ENCODE measurements at places on chromosomes 6 and 20. TPM values are rescaled to one million over a fixed set of nuclear protein-coding genes. Genes with fewer than 3 reads are reported as not detected.
A peak's percentile ranks its signal among the peaks of the same experiment; 100 is the strongest.

Gene ADGRB3
- not detected for total RNA-seq

Gene RPP21
- 17.5 TPM for total RNA-seq

Gene METTL24
- total RNA-seq = not detected

Gene MUC22
- total RNA-seq = not detected

Gene MATN4
- total RNA-seq = 0.17 TPM

Gene ELOVL2
- under 0.01 TPM for total RNA-seq

Gene IMPG1
- total RNA-seq = not detected

GRCh38 chr6:11424395-11425034 is 113.0 kb upstream of the TMEM170B start:
- DNase-seq = peak; percentile 90

DNA sequence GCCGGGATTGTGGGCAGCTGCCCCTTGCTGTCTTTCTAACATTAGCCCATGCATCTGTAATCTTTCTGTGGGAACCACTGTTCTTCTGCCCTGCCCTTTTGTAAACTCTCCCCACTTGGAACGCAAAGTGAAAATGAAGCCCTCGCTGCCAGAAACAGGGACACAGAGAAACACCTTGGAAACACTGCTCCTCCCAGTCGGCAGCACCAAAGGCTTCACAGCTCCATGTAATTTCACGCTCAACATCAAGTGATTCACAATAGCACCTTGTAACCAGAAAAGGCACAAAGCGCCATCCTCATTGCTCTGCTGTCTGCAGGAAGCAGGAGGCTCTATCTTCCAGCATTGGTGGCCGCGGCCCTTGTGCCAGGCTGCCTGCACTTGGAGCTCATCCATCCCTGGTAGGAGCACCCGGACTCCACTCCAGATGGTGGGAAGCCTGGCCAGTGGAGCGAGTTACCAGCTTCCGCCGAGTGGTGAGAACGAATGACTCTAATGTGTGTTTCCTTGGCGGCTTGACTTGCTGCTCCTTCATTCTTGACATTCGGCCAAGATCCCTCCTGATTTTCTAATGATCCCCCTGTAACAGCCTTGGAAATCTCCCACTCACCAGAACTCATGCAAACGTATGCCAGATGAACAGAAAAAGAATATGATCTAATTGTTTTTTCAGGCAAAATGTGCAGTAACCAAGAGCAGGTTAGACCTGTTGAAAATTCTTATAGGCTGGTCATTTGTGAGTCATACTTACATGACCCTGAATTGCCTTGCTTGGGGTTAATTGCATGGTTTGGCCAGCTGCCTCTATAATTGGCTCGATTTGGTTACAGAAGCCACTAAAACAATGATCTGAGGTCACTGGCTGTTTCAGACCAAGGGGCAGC is 169.1 kb upstream of the CDYL start:
- DNase-seq = peak; percentile 96

GRCh38 chr20:39111359-39112177 is 149.4 kb downstream of the DHX35 start:
- DNase-seq = no peak

- no peak for DNase-seq
Measured at GRCh38 chr6:37546141-37546871, 46.6 kb upstream of the CCDC167 start.

DNA sequence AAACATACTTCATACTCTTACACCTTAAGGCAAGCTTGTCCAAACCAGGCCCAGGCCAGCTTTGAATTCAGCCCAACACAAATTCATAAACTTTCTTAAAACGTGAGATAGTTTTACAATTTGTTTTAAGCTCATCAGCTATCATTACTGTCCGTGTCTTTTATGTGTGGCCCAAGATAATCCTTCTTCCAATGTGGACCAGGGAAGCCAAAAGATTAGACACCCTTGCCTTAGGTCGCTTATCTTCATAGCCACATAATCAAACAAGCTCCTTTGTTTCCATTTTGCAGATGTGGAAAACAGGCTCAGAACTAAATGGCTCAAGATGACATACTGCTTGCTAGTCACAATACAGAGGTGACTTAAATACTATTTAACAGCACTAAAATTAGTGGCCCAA is 6.0 kb downstream of the SALL4 start:
- DNase-seq = no peak

GRCh38 chr20:59082077-59082740 is 39.6 kb upstream of the PRELID3B start:
- peak; percentile 12 for DNase-seq

DNA sequence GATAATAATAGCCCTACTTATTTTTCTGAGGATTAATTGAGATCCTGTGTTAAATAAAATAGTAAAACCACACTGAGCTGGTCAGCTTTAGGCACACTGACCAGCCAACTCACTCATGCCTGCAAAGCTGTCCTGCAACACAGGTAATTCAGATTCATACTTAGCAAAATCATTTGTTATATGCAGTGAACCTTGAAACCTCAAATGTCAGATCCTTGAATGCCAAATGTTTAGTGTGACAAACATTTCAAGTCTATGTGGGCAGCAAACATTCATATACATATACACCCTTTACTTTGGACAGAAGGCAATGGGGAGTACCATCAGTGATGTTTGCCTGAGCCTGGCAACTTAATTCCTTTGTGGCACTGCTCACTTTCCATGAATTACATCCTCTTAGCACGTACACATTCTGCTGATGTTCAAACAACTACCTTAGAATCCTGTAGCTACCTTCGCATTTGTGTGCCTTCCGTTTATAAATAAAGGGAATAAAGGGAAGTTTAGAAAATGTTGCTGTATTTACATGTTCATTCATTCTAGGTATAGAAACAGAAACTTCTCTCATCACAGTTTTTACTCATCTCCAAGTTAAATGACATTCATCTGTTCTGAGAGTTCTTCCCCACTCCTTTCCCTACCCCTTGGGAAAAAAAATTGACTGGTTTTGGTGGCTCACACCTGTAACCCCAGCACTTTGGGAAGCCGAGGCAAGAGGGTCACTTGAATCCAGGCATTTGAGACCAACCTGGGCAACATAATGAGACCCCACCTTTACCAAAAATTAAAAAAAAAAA is 140.8 kb downstream of the ZFAND3 start:
- no peak for DNase-seq

DNA sequence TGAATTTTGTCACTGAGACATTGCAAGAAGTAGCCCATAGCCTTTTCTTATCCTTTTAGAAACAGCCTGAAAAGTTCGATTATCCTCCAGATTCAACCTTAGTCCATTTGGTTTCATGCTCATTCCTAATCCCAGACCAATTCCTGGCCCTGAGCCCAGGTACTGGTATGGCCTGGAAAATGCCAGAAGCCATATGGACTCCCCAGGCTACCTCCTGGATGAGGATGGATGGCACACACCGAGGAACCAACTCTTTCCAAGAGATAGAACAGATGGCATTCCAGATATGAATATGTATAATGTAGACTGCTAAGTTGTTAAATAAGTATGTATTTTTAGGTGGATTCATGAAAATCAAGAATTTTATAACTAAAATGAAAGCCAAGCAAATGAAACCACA is 51.6 kb upstream of the SNAP25 start:
- DNase-seq = no peak

DNA sequence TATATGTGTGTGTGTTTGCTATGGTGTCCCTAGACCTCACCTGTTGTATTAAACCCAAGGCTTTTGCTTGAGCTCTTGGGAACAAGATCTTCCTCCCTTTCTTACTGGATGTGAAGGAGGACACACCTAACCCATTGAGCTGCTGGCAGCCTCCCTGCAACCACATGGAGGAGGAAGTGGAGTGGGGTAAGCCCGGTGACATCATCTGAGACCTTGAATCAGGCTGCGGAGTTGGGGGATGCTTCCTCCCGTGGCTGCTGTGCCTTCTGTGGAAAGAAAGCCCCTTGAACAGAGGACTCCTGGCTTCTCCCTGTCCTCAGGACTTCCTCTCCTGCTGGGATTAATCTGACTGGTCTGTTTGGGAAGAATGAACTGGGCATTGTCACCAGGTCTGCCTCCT is 3.3 kb downstream of the CST11 start:
- no peak for DNase-seq

DNA sequence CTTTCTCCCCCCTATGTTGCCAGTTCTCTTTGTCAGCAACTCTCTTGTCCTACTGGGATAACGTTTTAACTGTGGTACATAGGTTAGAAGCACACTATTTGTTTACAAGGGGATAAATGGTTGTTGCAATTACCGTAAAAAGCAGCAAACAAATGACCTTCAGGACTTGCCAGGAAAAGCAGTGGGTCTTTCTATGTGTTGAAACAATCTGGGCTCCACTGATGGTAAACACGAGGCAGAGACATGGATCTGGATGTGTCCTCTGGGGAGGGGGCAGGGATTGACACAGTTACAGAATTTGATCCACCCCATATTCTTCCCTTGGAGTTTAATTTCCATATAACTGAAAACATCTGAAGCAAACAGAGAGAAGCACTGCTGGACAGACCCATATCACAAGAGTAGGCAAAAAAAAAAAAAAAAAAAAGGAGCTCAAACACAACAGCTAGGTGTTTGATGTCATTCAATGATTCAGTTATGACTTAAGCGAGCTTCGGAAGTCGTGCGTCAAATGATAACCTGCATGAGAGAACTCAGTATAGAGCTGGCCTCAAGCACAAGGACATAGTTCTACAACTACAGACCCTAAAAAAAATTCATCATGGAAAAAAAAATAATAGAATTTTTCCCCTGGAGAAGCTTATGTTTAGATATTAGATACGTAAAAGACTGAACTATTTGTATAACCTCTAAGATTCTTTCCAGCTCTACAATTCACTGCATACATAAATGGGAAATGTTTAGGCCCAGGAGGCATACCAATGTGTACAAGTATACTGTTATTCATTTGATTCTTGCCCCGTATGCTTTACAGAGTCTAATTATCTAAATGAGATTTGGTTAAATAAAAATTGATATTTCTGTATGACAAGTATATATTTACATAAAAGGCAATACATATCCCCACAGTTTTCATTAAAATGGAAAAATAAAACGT is 127.7 kb downstream of the ALDH8A1 start:
- DNase-seq = no peak

DNA sequence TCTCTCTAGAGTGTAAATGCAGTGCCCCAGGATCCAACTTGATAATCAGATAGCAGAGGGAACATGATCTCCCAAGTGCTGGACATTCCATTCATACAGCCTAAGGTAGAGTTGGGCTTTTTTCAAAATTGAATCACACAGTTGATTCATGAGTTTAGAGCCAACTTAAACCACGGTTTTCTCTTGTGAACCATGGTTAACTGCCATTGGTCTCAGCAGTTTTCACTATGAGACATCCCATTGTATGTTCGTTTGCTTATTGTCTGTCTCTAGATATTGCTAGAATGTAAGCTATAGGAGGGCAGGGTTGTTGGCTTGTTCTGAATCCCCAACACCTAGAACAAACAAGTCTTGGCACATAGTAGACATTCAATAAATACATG is 37.2 kb upstream of the TAF8 start:
- DNase-seq = no peak

DNA sequence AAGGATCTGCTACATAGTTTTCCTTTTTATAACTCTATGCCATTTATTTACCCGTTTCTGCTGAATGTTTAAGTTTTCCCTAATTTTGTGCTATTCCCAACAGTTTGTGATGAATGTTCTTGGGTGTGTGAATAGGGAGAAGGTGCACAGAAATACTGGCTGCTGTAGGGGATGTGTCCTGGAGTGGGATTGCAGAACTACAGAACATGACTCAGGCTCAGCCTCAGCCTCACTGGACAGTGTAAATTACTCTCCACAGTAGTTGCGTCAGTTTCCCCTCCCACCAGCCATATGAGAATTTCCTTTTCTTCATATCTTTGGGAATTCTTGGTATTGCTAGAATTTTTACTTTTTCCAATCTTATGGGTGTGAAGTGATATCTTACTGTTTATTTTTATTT is 57.0 kb downstream of the SLX4IP start:
- no peak for DNase-seq

DNA sequence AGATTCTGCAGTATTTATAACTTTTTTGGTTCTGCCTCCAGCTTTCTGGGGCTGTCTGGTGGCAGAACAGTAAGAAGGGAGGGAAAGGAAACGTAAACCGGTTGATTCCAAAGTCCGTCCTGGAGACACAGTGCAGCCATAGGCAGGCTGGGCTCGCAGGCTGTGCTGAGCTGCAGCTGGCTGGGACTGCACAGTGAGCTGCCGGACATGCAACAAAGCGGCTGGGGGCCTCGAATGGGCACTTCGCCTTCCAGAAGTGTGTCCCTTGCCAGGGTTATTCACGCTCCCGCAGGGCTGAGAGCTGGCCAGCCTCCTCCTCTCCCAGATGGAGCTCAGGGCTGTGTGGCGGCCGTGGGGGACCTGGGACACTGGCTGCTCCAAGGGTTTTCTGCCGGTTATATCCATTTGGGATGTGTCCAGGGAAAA is 78.1 kb upstream of the CD93 start:
- DNase-seq = no peak

GRCh38 chr6:83352424-83353061 is 78.3 kb downstream of the ME1 start:
- DNase-seq = no peak

DNA sequence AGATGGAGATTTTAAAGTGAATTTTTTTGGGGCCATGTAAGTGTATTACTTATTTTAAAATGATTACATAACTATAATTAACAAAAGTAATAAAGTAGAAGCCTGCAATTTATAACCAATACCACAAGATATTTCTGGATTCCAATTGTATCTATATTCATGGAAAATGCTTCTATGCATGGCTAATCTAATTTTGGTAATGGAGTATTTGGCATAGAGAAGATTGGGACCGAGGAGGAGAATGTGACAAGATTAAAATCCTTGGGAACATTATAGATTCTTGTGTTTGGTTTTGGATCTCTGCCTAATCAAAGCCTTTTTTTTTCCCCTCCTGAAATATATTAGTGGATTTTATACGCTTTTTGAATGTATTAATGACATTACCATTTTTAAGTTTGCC is 12.9 kb upstream of the TMX4 start:
- DNase-seq = no peak

GRCh38 chr6:119575721-119576120 is 226.2 kb upstream of the MAN1A1 start:
- no peak for DNase-seq

DNA sequence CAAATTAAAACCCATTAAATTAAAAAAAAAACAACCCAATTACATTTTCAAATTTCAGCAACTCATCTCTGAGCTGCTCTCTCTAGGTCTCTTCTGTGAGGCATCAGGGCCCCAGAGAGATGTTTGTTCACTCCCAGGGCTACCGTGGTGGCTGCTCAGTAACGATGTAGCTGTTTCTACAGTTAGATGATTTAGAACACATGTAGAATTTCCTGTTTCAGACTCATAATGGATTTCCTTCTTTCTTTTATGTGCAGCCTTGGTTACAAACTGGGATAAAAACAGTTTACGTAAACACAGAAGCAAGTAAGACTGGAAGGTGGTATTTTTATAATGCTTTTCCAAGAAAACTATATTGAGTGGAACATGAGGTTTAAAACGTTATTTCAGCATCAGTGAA is 116.1 kb upstream of the CCN2 start:
- DNase-seq = peak; percentile 76
